NCI-H460 (cell line): ENCODE measurements at places on chromosomes 5 and 9.

- no peak for DNase-seq
Observed at GRCh38 chr9:4344946-4345345, 45.1 kb upstream of the GLIS3 start.

DNA sequence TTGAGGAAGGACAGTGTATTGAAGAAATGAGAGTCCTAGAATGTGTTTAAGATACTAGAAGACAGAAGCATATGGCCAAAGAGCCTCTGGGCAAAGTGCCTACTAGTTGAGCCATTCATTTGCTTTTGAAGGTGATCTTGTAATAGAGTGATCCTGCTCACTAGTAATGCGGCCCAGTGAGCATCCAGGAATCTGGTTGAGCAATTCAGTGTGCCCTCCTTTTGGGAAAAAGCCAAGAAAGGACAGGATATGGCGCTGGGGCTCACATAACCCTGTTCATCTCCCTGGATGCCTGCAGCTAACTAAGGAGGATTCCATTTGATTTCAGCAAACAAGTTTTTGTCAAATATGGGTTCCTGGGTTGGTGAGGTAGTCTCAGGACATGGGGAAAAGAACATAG lies 16.3 kb downstream of the ADAM19 start:
- DNase-seq = no peak

GRCh38 chr5:33588654-33589372 lies 148.0 kb downstream of the TARS1 start:
- DNase-seq = peak; percentile 30

GRCh38 chr9:95283673-95284072 lies 33.8 kb downstream of the FANCC start:
- DNase-seq = no peak

DNA sequence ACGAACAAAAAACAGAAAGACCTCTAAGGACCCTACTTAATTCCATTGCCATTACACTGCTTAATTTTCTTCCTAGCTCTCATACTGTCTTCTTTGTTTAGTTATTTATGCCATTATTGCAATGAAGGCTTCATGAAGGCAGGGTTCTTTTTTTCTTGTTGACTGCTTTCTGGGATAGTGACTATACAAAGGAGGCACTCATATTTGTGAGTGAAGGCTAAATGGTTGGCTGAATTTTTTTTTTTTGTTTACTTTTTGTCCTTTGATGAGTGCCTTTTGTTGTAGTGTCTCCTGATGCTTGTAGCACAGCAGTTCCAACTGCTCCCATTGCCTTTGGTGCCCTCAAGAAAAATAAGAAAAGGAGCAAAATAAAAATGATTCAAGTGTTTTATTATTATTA lies 17.8 kb downstream of the CTNNA1 start:
- DNase-seq = no peak

- DNase-seq = no peak
Observed at GRCh38 chr5:103336941-103337340, 78.4 kb downstream of the MACIR start.

GRCh38 chr9:26264709-26265601 lies 586.7 kb upstream of the TUSC1 start:
- DNase-seq = no peak

DNA sequence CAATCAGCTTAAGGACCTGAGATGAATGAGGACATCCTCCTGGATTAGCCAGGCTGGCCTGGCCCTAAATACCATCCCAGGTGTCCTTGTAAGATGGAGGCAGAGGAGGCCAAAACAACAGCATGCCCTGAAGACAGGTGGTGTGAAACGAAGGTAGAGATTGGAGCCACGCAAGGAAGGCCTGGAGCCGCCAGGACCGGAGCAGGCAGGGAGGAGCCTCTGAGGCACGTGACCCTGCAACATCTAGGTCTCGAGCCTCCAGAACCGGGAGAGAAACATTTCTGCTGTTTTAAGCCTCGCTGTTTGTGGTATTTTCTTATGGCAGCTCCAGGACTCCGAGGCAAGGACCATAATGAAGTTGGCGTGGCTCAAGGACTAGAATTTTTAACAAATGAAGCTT lies 9.7 kb upstream of the COL5A1 start:
- DNase-seq = no peak

DNA sequence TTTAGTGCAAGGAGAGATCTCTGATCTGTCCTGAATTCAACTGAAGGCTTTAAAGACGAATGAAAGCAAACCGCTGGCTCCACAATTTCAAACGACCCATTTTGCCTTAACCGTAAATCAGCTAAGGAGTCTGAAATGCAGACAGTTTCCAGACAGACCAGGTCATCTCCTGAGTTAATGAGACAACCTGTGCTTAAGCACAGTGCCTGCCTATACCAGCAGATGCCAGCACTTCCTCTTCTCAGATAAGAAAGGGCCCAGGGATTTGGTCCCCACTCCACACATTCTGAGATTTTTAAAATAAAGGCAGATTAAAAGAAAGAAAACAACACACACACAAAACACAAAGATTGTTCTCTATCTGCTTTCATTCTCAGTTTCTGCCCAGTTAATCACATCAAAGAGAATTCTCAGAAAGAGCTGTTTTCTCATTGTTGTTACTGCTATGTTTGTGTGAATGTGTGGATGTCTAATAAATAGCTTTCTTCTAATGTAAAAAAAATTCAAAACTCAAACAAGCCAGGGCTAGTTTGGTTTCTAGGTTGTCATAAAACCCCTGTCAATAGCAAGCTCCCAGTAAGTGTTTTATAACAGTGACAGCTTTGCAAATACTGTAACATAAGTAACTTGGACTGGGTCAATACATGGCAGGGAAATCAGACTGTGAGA lies 157.7 kb upstream of the SLC24A2 start:
- DNase-seq = no peak
